ENCODE measurements at places on chromosomes 7 and 10.

DNA sequence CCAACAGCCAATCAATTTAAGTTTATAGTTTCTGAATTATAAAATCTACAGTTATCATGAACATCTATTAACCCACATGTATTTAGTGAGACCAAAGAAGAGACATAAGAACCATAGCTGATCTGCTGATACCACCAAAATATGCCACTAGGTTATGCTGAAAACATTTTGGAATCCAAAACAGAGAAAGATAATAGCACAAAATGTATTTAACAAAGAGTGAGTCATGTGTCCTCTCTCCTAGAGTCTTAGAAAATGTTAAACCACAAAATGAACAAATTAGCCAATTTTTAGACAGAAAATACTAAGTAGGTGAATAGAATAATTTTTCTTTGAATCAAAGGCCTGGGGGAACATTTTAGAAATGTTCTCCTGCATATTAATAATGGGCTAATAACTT lies 527.5 kb downstream of the GPAM start:
- peak; percentile 34 for DNase-seq

DNA sequence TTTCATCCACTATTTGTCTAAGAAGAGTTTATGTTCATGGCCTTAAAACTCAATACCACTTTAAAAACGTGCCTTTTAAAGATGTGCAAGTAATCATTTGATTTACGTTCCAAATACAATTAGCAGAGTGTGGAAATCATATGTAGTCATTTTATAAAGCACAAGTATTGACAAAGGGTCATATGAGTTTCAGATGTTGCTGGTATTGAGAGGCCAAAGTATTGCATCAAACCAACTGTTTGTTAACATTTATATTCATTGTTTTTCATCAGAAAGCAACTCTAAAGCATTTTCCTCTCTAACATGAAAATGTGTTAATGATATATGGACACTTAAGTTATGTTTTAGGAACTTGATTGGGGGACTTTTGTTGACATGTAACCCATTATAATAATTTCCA lies 11.5 kb upstream of the TSGA13 start:
- no peak for DNase-seq

- no peak for DNase-seq
These were observed 124.5 kb downstream of the POU6F2 start for GRCh38 chr7:39102234-39102633.

DNA sequence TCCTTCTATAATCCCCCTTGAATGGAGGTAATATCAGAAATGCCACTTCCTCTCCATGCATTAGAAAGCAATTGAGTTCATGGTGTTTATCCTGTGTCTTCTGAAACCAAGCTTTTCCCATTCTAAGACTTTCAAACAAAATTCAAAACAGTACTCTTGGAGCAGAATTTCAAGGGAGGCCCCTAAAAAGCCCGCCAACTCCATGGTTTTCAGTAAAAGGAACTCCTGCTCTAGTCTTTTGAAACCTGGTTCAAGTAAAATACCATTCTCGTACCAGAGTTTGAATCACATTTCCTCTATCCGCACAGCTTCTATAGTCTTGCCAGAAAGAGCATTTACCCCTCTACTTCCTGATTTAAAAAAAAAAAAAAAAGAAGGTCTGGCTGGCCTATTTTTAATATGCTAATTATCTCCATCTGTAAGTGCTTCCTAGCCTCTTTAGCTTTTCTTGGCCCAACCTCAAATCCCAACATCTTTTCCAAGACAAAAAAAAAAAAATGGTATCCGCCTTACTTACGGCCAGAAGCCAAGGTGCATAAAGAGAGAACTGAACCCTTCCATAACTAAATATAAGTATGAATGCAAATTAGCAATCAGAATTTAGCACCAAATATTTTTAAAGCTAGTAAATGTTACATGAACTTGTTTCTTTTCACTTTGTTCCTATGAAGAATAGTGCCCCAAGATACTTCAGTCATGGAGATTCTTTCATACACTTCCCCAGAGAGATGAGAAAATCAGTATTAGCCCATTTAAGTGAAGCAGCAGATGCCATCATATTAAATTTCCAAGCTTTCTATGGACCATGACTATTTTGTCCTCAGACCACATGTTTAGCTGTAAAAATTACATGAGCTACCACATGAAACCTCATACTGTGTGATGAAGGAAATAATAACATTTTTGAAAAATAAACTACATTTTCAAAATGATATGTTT lies 199.9 kb upstream of the FAM3C start:
- DNase-seq: peak; percentile 66

DNA sequence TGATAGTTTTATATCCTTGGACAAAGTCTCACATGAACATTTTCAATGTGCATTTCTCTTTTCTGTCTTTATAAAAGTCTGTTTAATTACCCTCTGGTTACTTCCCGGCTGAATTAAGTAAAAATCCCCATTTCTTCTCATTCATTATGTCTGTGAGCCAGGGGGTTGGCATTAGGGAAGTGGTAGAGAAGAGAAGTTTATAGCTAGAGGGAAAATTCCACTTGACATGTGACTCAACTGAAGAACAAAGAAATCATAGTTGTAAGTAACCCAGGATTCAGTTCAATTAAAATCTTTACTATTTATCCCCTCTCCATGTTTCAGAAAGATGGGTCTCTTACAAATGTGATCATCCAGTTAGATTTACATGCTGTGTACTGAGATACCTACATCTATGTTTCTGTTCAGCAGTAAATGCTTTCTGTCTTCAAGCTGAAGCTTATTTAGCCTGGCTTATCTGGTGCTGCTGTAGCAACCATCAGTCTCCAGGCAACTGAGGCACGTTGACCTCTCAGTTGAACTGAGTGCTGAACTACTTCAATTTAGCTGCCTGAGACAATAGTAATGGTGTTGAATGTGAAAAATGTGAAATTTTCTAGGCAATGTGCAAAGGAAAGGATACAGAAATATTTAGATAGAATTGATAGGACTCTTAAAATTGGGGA lies 181.6 kb downstream of the MLLT10 start:
- no peak for DNase-seq

GRCh38 chr7:107286751-107287621 lies 118.2 kb downstream of the HBP1 start:
- DNase-seq: peak; percentile 22

- DNase-seq: no peak
These were observed 2.5 kb upstream of the ZNF33A start for GRCh38 chr10:38007991-38008390.

DNA sequence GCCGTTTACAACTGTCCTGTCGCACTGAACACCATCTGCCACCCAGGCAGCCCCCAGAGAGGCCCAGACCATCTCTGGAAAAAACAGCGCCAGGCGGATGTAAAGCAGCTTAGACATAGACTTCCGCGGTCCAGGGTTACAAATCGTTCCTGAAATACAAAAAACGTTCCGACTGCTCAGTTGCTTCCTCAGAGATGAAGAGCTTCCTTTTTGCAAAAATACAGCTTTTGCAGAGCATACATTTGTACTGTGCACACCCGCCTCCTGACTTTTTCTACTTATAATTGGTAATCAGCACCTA lies 11.4 kb downstream of the DAGLB start:
- no peak for DNase-seq

DNA sequence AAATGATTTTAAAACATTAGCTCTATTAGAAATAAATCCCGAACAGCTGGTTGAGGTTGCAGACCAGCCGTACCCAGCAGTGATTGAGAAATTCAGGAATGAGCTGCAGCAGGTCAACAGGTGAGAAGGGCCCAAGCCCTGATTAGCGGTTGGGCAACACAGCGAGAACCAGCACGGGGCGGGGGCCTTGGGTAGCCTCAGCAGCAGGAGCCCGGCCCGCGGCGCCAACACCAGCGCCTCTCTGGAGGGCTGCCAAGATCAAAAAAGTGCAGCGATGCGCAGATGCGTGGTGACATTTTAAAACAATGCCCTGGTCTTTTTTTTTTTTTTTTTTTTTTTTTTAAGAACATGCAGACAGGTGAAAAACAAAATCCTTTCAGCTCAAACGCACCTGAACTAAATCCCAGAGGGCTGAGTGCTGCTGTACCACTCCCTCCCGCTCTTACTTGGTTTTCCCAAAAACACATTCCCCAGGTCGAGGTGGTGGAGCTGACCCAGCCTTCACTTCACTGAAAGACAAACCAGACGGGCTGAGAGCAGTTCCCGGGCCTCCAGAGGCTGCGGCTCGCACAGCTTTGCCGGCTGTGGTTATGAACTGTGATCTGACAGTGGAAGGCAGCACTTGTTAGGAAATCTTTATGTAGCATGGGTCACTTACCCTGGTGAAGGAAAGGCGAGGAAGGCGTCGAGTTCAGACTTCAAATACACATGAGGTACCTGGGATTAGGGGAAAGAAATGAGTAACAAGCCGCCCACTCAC lies 579.4 kb downstream of the SDK1 start:
- DNase-seq: no peak
